ENCODE measurements at places on chromosomes 16 and 17.

GRCh38 chr17:82492643-82493225 lies 26.8 kb upstream of the FOXK2 start:
- peak; percentile 1 for ATAC-seq

DNA sequence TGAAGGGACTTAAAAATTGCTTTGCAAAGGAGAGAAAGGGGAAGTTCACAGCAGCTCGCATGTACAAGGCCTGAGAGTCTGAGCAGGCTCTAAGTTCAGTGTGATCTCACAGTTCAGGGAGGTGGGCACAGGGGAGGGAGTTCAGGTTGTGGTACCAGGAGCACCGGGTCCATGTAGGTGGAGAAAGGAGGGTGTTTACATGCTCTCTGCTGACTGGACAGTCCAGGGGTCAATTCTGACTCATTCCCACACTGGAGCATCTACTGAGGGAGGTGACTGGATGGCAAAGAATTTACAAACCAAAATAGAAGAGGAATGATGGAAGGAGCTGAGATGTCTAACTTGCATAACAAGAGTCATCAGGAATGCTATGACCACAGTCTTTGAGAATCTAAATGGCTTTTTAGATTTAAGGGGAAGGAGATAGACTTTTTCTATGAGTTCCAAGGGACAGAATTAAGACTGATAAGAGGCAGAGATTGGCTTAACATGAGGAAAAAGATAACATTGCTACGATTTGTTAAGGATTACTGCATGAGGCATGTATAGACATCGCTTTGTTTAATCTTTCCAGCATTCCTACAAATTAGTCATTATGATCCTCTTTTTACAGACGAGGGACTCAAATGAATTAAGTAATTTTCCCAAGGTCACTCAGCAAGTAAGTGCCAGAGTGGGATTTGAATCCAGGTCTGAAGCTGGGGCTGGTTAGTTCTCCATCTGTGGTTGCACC lies 29.9 kb downstream of the MIS12 start:
- ATAC-seq, result peak; percentile 100

DNA sequence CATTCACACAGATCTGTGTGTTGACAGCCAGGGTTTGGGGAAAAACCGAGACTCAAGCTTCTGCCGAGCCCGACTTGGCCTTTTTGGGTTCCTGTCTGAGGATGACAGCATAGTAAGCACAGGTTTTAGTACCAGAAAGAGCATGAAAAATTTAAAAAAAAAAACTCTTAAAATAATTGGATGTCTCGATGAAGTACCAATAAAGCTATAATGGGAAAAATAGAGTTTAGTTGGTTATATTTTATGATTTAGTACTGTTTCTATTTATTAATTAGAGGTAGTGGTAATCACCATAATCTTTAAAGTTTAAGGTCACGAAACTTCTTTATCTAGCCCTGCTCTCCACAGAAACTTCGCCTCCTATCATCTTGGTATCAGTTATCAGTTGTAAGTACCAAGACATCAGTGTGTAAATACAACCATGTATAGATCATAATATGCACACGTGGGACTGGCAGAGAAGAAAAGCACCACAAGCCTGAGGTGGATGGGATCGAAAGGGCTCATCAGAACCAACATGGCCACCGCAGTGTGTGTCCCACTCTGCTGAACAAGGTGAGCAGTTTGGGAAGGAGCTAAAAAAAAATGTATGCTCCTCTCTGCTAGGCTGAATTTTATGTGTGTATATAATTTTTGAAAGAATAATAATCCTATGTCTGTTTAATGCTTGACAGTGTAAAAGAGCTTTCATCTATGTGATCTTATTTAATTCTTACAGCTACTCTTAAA lies 14.4 kb upstream of the EEF2K start:
- ATAC-seq, result no peak

- ATAC-seq, result no peak
Measured at GRCh38 chr17:44038604-44039011, 23.8 kb upstream of the TMEM101 start.

DNA sequence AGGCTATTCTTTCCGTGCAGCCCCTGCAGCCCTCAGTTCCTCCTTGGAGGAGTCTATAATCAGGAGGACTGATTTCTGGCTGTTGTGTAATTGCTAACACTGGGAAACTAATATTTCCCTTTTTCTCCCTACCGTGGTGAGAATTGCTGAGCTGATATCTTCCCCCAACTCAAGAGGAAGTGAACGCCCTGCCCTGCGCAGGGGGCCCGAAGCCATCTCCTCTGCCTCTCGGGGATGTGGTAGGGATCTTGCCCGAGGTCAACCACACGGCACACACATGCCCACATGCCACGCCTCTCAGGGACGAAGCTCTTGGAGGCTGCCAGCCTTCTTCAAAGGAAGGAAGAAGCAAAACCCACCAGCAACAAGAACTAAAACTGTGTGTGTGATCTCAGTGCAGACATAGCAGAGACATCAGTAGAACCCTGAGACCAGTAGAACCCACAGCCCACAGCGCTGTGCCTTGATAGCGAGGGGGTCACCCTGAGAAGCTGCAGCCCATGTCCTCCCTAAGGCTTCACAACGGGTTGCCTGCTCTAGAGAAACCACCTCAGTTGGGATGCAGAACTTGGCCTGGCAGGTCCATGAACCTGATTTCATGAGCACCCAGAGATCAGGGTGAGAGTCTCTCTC lies 8.9 kb upstream of the ULK2 start:
- ATAC-seq, result no peak

DNA sequence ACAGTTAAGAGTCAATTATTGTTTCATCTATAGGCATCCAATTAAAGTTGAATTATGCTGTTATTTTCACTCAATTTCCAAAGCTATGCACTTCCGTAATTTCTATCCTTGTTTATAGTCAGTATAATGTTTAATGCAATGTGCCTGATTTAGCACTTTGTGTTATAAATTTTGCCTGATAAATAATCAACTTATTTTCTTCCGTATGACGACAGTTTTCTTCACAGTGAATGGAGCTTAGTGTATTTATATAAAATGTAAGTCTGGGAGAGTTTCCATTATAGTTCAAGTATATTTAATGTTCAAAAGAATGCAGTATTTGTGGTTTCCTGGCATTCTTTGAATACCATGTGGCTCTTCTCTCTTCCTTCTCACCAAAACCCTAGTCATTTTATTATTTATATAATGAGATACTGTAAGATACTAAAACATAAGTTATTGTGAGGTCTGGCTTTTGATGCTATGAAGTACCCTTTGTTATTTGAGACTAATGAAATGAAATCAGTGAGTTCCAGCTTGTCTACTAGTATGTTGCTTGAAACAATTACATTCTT lies 240.6 kb downstream of the PRKCA start:
- no peak for ATAC-seq

DNA sequence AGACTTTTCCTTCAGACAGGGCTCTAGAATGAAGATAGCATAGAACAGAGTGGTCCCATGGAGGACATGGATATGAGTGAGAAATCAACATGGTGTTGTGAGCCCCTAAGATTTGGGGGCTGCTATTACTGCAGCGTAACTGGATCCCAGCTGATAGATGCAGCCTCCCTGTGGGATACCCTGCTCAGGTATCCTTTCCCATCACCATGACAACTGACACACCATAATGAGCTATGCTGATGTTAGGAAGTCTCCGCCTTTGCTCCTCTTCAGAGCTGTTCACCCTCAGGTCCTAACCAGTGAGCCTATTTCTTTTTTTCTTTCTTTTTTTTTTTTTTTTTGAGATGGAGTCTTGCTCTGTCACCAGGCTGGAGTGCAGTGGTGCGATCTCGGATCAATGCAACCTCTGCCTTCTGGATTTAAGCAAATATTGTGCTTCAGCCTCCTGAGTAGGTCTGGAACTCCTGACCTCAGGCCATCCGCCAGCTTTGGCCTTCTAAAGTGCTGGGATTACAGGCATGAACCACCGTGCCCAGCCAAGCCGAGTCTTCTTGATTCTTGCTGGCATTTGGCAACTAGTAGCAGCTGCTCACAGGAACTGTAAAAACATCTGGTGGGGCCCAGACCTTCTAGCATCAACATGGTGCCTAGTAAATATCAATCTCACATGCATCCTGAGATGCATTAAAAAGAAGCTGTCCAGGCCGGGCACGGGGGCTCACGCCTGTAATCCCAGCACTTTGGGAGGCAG lies 17.1 kb downstream of the STX4 start:
- ATAC-seq, result no peak

DNA sequence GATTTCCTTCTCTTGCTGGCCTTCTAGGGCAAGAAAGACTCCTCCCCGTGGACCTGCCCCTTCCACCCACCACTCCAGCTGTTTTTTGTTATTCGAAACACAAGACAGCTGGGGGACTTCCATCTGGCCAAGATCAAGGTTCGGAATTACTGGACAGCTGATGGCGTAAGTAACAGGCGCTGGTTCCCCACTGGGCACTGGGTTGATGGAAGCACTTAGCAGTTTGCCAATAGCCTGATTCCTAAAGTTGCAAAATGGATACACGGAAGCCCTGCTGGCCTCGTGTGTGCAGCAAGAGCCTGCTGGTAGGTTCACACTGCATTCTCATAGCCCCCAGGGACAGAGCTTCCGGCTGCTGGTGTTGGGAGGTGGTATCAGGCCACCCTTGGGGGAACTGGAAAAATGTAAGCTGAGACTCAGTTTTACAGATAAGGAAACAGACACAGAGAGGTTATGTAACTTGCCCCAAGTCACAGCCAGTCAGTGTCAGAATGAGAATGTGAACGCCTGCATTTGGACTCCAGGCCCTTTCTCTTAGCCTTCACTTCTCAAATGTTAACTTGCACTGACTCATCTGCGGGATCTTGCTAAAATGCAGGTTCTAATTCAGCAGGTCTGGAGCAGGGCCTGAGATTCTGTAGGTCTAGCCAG lies 171.7 kb downstream of the KATNIP start:
- no peak for ATAC-seq

DNA sequence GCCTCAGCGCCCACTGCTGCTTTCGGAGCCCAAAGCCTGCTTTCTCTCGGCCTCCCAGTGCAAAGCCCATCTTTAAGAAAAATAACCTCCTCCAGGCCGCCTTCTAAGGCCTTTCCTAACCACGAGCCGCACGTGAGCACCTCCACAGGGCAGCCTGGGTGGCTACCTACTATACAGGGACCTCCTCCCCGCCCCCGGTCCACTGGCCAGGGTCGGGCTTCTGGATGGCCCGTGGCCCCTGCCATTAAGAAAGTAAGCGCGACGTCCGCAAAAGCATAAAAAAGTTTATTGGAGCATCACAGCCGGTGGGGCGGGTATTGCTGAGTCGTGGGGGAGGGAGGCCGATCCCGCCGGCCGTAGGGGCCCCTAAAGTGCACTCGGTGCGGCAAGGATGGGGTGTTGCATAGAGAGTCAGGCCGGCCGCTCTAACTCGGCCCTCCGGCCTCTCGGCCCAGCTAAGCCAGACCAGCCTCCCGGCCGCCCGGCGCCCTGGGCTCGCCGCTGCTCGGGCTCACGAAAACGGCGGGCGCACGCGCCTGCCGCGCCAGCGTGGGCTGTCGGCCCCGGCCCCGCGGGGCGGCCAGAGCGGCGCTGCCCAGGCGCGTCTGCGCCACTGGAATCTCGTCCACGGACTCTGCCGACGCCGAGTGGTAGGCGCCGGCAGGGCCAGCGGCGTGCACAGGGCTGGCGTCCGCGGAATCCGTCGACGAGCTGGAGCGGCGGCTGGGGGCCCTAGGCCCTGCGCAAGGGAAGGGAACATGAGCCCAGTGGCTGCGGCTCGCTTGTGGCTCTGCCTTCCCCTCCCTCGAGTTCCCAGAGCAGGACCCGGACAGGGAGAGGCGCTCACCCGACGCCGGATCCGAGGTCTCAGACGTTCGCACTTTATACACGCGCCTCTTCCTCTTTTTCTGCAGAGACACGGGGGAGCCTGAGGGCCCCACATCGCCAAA lies 1.1 kb upstream of the TPPP3 start:
- no peak for ATAC-seq

DNA sequence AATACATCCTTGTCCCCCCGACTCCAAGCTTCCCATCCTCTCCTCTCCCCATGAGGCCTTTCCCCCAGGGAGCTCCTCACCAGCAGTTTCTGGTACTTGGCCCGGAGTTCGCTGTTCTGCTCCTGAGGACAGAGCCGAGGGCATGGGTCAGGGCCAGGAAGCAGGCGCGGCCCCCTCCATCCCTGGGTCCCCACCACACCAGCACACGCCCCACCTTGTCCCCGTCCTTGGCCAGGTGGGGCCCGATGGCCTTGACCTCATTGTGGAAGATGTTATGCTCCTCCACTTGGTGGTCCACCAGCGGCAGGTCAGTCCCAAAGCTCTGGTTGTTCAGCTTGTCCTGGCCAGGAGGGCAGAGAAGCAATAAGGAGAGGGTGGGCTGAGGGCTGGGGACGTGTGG lies 36.2 kb downstream of the PPL start:
- ATAC-seq, result no peak

- no peak for ATAC-seq
Measured at GRCh38 chr17:80195141-80195540, 25.0 kb downstream of the SGSH start.

- no peak for ATAC-seq
Measured at GRCh38 chr16:19520861-19521331, 1.0 kb downstream of the GDE1 start.
